T-helper 9 cell (primary cell): ENCODE measurements at places on chromosomes 1 and 21.

GRCh38 chr1:87599569-87599968 lies 270.9 kb downstream of the LMO4 start:
- no peak for DNase-seq

GRCh38 chr1:204529371-204529895 lies 13.2 kb downstream of the MDM4 start:
- DNase-seq: no peak

- DNase-seq: no peak
Measured at GRCh38 chr1:243672539-243673074, 177.4 kb downstream of the AKT3 start.

- no peak for DNase-seq
Measured at GRCh38 chr1:156284757-156285156, 632 bp downstream of the TMEM79 start.

GRCh38 chr1:54361342-54361741 lies 44.9 kb downstream of the SSBP3 start:
- no peak for DNase-seq

DNA sequence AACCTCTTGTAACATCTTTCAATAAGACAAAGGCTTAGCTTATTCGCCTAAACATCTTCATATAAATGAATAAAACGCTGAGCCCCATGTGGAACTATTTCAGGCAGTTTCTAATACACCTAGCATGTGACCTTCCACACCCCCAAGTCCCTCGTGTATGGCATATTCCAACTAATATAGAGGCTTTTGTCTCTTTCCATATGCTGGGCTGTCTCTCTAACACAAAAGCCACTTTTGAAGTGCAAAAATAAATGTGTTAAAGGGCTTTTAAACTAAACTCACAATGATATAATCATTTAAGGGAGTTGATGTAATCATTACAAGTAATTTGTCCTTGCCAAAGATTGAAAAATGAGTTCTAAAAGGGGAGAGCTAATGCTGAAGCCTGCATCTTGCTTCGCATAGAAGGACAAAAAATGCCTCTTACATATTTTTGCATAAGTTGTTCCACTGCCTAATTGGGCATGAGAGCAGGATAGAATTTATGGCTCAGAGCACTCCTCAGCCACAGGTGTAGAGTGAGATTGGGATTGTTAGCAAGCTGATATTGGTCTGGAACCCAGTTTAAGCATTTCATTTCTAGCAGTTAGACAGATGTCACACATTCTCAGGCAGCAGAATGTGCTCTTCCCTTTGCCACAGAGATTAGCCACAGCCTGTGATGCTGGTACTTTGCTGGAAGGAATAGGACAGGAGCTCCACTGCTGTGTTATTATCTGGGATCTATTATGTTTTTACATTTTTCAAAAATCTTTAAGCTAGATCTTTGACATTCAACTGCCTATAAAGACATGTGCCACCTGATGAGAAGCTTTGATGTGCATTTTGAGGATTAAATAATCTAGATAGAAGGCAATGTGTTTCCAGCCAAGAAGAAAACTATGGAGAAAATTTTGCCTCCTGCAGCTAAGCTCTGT lies 1044.4 kb downstream of the ADGRL2 start:
- no peak for DNase-seq

- DNase-seq: peak; percentile 42
Measured at GRCh38 chr1:19074361-19074901, 118.0 kb upstream of the IFFO2 start.

DNA sequence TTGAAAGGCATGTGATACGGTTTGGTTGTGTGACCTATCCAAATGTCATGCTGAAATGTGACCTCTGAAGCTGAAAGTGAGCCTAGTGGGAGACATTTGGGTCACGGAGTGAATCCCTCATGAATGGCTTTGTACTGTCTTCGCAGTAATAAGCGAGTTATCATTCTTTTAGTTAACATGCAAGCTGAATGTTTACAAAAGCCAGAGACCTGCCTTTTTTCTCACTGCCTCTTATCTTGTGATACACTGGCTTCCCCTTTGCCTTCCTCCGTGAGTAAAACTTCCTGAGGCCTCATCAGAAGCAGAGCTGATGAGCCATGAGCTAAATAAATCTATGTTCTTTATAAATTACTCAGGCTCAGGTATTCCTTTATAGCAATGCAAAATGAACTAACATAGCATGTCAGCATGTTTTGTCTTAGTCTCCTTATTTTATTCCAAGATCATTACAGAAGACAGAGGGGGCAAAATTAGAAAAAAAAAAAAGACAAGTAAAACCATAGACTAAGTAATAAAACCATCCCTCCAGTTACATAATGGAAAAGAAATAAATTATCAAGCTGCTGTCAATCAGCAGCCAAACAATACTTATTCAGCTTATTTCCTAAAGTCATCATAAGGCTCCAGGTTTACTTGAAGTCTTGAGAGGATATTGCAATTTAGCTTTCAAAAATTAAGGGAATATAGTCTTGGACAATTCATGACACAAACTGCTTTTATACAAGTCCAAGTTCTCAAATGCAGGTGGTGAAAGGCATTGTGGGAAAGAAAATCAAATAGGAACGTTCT lies 12.1 kb downstream of the RGS18 start:
- DNase-seq: no peak

DNA sequence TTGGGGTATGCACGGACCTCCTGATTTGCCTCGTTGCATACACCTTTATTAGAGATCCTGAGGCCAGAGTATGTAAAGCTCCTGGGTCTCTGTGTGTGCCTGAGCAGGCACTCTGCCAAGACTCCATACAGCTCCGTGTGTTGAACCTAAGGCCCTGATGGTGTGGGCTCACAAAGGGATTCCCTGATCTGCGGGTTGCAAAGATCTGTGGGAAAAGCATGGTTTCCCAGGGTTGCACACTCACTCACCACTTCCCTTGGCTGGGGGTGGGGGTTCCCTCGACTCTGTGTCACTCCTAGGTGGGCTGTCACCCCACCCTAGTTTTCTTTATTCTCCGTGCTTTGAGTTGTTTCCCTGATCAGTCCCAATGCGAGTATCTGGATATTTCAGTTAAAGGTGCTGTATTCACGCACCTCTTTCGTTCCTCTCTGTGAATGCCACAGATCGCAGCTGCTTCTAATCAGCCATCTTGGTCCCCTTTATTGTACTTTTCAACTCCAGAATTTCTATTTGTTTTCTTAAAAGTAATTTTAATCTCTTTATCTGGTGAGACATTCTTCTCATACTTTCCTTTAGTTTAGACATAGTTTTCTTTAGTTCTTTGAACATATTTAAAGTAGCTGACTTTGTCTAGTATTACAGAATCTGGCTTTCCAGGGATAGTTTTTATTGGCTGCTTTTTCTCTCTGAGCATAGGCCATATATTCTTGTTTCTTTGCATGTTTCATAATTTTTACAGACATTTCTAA lies 39.0 kb upstream of the F3 start:
- no peak for DNase-seq

GRCh38 chr21:46515109-46515508 lies 56.4 kb downstream of the DIP2A start:
- DNase-seq: peak; percentile 21

DNA sequence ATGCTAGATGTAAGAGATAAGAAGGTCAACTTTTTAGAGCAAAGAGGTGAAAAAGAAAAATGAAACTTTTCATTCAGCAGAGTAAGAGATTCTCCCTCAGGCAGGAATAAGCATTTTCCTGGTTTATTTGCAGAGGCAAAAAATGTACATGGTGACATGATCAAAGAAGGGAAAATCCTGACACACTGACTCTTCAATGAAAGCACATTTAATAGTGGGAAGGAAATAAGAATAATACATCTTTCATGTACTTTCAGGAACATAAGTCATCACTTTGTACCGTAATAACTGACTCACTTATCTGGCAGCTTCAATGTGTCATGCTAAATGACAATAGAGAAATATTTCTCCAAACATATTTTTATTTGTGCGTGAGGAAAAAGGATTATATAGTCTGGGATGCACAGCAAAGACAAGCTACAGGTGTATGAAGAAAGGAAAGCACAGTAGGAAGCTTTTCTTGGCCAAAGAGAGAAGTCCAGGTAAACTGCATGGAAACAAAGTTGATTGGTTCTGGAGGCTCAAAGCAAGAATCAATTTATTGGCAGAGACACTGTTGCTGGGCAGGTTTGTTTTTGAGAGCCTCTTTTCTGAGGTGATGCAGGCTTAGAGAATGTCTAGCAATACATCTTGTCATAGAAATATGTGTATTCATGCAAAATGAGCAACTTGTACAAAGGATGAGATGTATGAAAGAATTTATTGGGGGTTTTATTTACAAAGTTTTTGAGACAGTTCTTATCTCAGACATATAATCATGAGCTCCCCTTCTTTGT lies 1409.0 kb downstream of the PLA2G4A start:
- DNase-seq: no peak

GRCh38 chr1:28564310-28564709 lies 11.4 kb downstream of the TRNAU1AP start:
- DNase-seq: no peak

DNA sequence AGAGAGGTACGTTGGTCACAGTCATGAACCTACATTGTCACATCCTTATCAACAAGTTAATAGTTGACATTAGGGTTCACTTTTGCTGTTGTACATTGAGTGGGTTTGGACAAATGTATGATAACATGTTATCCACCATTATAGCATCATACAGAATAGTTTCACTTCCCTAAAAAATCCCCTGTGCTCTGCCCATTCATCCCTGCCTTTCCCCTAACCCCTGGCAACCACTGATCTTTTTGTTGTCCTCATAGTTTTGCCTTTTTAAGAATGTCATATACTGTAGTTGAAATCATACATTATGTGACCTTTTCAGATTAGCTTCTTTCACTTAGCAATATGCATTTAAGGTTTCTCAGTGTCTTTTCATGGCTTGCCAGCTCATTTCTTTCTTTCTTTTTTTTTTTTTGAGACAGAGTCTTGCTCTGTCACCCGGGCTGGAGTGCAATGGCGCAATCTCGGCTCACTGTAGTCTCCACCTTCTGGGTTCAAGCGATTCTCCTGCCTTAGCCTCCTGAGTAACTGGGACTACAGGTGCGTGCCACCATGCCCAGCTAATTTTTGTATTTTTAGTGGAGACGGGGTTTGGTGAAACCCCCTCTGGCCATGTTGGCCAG lies 50.6 kb downstream of the UCK2 start:
- no peak for DNase-seq

GRCh38 chr1:202029727-202030126 lies 19.3 kb downstream of the ELF3 start:
- DNase-seq: no peak

- DNase-seq: no peak
Measured at GRCh38 chr1:152002960-152003359, 9.3 kb upstream of the S100A10 start.

GRCh38 chr1:72230746-72231145 lies 51.6 kb downstream of the NEGR1 start:
- DNase-seq: no peak

DNA sequence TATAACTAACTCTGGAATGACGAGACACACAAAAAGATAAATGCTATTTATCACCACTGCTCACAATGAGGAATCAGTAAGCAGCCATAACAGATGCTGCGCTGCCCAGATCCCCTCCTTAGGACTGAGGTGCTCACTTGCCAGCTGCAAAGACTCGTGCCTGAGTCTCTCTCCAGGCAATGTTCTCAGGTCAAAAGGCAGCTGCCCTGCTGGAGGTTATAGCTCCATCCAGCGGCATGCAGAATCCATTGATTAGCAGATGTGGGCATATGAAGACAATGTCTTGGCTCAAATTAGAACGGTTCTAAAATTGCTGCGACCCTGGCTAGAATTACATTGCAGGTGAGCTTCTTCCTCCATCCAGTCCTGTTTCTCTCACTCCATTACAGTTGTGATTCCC lies 328.2 kb upstream of the CHRM3 start:
- no peak for DNase-seq

GRCh38 chr1:143660354-143660941 lies 311.3 kb downstream of the FAM72C start:
- no peak for DNase-seq

DNA sequence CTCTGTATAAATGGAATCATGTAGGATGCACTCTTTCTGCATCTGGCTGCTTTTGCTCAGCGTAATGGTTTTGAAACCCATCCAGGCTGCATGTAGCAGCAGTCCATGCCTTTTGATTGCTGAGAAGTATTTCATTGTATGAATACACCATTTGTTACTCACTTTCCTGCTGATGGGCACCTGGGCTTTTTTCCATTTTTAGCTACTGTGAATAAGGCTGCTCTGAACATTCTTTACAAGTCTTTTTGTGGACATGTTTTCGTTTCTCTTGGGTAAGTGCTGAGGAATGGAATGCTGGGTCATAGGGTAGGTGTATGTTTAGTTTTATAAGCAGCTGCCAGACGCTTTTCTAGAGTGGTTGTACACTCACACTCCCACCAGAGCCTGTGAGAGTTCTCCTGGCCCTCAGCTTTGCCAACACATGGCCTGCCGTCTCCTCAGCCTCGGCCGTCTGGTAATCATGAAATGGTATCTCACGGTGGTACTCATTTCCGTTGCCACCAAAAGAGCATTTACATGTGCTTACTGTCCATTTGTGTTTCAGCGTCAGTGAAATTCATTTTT lies 22.7 kb downstream of the SLX9 start:
- no peak for DNase-seq

DNA sequence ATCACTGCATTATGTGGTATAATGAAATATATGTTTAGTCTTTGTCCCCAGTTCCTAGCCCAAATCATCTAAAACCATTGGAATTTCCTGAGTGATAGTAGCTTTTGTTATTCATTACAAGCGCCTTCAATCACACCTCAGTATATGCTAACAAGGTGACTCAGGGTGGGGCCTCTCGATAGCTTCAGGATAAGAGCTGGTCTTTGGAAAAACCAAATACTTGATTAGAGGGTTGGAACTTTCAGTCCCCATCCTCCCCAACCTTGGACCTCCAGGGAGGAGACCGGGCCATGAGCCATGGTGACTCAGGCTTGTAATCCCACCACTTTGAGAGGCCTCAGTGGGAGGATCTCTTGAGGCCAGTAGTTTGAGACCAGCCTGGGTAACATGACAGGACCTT lies 5.1 kb upstream of the BRDT start:
- no peak for DNase-seq

GRCh38 chr1:155004352-155005075 lies 1.9 kb downstream of the ZBTB7B start:
- no peak for DNase-seq

DNA sequence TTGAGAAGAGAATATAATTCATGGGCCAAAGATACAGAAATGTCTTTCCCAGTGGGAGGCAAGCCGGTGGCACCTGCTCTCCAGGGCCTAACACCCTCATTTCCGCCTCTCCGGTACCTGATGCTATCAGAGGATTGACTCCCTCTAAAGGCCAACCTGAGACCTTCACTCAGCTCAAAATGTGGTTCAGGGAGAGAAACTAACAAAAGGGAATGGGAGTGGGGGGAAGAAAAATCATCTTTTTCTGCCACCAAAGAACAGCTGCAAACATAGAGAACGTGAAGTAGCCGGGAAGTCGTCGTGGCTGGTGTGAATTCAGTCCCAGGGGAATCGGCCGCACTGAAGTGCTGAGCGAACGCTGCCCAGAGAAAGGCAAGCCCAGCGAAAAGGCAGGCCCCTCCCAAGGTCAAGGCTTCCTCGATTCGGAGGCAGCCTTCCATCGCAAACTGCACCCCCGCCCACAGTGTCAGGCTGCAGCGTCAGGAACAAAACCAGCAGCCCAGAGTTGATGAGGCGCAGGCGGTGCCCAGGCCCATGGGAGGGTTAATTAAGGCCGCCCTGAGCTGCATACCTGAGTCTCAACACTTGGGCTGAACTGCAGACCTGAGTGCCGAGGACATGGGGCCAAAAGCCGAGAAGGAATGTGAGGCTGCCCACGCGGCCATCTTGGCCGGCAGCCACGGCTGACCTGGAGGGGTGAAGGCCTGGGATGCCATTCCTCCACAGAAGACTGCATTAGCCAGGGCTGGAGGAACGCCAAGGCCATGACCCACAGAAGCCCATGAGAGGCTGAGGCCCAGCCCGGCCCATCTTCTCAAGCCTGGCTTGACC lies 160.2 kb downstream of the PSMG1 start:
- no peak for DNase-seq

- no peak for DNase-seq
Measured at GRCh38 chr1:109091078-109091838, 694 bp downstream of the TMEM167B start.
